CD4-positive, alpha-beta T cell treated with Interleukin-15 for 1 hour (primary cell): ENCODE measurements at places on chromosomes 1 and 21.

DNA sequence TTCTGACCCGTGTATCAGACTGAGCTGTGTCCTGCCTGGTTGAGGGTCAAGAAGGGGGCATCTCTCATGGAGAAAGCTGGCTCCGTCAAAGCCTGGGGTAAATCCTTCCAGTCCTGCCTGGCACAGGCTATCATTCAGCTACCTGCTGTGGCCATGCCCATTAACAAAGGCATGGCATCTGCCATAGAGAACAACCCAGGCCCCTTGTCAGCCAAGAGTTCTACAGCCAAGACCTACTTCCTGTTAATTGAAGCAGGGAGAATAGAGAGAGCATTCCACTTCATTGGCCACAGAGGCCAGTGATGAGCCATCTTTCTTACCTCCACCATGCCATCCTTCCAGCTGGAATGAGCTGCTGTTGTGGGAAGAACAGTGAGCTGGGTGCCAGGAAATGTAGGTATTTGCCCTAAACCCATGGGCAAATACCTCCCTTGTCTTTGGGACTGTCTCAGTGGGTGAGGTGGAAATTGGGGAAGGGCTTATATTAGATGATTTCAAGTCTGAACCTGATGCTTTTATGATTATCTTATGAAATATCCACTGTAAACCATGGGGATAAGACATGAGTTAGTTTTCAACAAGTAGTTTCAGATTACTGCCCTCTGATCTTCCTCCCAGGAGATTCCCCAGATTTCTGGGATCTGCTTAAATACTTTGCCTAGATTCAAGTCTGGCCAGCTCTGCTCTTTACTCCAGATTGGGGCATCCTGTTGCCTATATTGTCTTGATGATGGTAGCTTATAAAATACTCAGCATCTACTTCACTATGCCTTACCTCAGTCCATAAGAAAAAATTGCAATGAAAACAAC, 11.2 kb upstream of the KCNQ4 start:
- no peak for DNase-seq

- DNase-seq = no peak
Measured at GRCh38 chr21:45611939-45612664, 31.4 kb upstream of the PCBP3 start.

GRCh38 chr1:86618358-86618757, 71.5 kb downstream of the CLCA4 start:
- DNase-seq = no peak

DNA sequence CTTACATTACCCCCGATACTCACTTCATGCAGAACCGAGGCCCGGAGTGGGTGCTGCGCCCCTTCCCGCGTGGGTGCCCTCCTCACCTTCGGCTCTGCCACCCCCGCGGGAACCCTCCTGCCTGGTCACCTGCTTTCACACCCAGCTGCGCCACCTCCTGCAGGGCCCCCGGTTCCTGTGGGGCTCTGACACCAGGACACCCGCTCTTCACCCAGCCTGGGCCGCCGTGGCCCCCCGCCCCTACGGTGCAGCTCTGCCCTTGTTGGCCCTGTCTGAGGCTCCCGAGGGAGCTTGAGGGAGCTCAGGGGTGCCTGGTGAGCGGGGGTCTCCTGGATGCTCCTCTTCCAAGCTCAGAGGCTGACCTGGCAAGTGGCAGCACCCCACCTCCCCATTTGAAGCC, 19.0 kb downstream of the RRP1 start:
- DNase-seq = no peak

DNA sequence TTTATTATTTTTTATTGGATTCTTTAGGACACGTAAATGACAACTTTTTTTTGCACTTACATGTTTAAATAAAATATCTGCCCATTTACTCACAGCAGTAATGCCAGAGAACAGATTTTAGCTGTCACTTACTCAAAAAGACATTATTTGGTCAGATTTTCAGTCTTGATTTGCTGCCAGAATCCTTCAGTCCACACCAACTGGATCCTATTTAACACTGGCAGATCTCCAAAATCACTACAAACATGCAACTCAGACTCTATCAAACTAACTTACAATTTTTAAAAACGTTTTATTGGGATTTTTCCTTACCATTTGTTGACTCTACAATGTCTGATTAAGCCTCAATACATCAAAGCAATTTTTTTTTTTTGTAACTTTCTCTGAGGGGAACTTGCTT, 11.1 kb downstream of the ATP6V1G3 start:
- no peak for DNase-seq

DNA sequence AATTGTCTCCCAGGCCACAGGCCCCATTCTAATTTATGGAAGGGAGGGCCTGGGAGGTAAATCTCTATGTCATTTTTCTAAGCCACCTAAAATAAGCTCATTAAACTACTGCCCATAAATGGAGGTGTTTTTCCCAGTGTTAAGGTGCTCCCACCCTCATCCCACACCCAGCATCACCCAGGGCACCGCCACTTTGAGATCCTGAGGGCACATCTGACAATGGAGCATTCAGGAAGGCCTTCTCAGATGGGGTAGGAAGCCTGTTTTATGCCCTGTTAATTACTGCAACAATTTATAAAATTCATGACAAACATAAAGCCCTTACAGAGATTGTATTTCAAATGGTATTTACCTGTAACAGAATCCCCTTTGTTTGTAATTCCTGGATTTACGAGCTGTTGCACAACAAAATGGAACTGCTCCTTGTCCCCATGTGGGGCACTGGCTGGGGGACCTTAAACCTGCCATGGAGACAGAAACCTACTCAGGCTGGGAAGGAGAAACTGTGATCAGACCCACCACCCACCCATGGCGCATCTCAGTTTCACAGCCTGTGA, 319.5 kb upstream of the USP24 start:
- no peak for DNase-seq

DNA sequence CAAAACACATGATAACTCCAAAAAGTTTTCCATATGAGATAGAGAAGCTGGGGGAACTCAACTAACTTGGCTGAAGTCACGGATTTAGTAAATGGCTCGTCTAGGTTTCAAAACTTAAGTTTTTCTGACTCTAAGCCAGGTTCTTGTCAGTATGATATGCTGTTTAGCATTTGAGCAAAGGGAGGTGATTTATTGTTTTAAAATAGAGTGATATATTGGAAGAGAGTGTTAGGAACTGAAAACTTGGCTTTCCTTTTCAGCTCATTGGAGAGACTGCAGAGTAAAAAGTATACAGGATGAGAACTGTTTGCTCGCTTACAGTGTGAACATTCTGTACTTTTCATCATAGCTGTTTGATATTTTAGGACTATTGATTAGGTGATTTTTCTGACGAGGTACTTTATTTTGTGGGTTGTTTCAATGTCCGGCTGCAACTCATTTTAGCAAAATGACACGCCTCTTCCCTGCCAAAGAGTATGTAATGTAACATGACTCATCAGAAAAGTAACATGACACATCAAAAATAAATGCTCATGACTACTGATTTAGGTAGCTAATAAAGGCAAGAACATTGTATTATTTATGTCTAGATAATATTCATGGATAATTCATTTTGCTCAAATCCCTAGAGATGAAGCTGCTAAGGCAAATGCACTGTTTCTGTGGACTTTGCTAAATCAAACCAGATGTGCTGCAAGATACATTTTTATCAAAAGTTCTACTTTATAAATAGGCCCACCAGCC, 355.1 kb downstream of the GPATCH2 start:
- no peak for DNase-seq

GRCh38 chr1:77399250-77400086, 117.6 kb downstream of the AK5 start:
- DNase-seq = no peak

- no peak for DNase-seq
Measured at GRCh38 chr1:106960412-106960811, 96.1 kb upstream of the PRMT6 start.

- no peak for DNase-seq
Measured at GRCh38 chr1:58447042-58447441, 99.5 kb downstream of the OMA1 start.

DNA sequence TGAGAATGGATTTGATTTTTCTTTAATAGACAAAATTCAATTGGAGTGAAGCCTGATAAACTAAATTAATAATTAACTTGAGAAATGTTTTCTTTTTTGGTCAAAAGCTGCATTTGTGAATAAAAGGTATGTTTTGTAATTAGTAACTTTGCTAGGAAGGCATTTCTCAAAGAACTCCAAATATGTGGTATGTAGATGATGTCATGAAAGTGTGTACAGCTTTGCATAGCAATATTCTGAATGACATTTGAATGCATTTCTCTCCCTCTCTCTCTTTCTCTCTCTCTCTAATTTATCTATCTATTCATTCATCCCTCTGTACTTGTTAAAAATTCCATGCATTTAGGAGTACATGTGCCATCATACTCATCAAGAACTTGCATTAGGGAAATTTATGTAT, 109.1 kb upstream of the ADAMTS5 start:
- no peak for DNase-seq

DNA sequence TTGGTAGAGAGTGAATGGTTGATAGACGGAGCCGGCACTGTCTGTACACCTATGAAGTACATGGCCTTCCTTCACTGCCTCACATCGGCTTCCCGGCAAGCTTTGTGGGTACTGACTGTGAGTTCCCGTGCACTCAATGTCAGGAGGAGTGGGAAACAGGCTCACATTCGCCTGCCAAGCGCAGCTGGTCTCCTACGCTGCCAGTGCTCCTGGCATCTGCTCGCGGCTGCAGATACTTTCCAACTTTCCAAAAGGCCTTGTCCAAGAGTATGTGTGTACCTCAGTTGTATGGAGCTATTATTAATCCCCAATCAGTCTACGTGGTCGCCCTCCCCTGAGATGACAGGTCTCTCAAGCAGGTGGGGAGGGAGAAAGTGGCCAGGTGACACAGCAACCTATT, 180.8 kb downstream of the ZSCAN20 start:
- no peak for DNase-seq

DNA sequence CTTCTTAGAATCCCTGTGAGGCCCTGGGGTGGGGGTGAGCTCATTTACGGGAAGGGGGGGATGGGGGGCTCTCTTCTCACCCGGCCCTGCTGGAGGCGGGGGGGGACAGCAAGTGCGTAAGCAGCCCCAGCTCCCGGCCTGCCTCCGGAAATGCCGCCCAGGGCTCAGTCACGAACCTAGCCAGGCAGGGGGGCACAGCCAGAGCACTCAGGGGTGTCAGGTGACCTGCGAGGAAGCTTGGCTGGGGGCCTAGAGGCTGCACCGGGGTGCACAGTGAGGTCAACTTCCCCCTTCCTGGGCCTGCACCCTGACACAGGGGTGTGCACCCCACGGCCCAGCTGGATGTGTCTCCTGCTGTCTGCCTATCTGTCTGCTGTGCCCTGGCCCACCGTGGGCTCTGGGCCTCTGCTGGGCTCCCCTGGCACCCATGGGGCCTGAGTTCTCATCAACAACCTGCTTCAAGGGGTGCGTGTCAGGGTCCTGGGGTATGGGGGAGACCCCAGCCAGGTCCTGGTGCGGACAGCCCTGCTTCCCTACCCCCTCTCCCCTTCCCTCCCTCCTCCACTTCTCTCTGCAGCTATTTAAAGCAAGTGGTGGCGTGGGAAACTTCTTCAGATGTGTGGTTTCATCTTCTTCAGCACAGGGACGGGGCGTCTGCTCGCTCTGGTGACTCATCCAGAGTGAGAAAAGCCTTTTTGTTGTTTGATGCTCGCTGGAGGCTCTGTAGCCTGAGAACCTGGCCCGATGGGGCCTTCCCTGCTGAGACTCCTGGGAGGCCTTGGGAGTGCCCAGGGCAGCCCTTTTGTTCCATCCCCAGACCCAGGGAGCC, 92.5 kb upstream of the RUNX3 start:
- peak; percentile 99 for DNase-seq

DNA sequence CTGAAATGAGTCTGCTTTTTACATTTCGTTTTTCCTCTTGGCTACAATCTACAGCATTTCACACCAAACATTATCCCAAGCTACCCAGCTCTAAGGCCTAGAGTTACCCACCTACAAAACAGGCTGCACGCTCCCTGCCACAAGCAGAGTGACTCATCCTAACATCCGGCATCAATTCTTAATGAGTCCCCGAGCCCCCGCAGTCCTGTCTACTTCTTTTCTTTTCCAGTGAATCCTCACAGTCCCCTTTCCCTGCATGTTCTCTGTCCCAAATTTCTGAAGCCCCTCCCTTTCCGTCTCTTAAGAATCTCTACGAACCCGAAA, 650 bp downstream of the PCNX2 start:
- DNase-seq = peak; percentile 35

DNA sequence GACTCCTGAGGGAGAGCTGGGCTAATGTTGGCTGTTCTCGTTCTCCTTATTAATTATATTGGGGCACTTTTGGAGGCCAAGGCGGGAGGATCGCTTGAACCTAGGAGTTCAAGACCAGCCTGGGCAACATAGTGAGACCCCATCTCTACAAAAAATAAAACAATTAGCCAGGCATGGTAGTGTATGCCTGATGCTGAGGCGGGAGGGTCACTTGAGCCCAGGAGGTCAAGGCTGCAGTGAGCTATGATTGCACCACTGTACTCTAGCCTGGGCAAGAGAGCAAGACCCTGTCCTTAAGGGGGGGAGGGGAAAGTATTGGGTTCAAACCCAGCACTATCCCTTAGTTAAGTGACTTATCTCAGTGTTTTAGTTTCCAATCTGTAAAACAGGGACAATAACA, 70.0 kb upstream of the NBPF3 start:
- DNase-seq = no peak

DNA sequence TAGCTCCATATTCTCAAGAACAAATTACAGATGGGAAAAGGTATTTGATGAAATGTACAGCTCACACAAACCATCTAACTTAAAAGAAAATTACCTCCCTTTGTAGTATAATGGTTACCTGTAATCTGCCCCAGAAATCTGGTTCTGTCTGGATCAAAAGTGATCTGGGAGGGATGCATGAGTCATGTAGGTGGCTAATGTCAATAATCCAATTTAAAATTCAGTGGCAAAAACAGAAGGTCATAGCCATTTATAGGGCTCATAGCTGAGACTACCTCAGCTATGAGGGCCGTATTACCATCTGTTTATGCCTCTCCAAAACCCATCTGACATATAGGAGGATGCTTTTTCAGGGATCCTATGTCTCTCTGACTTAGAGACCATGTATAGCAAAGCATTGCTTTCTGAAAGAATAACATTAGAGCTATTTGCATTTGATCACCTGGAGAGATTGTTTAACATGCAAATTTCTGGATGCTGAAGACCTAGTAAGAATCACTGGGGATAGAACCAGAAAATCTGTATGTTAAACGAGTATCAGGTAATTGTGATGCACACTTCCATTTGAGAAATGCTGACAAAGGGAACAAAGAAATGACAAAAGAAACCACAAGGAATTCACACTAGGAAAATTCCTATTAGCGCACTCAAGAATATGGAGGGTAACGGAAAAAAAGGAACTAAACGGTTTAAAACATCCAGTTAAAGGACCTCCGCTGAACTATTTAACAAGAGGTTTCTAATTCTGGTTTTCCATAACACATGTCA, 17.6 kb downstream of the PAXBP1 start:
- DNase-seq = no peak

DNA sequence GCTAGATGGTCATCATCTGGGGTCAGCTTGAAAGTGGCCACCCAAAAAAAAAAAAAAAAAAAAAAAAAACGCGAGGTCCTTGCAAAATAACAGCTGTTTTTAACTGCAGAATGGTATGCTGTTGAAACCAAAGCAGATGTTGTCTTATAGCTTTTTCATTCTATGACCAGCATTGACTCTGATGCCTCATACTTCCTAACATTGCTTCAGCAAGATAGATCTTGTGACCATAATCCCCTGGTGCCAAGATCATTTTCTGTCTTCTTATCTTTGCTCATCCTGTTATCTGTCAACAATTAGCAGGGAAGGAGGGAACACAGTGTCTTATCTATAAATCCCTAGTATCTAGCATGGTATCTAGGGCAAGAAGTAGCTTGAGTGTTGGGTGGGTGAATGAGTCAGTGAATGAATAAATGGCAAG, 181.5 kb downstream of the PLPP3 start:
- DNase-seq = no peak

- DNase-seq = no peak
Measured at GRCh38 chr1:148166558-148167492, 14.7 kb upstream of the NBPF11 start.

- peak; percentile 36 for DNase-seq
Measured at GRCh38 chr1:156245451-156246232, 2.2 kb downstream of the PAQR6 start.
